Esophagus mucosa (tissue), 1 donor: ENCODE measurements at places on chromosomes 16 and 17. TPM values are rescaled to one million over a fixed set of nuclear protein-coding genes. Genes with fewer than 3 reads are reported as not detected.

GRCh38 chr17:50003911-50004310 is 8.9 kb upstream of the DLX3 start:
- no peak for ATAC-seq

DNA sequence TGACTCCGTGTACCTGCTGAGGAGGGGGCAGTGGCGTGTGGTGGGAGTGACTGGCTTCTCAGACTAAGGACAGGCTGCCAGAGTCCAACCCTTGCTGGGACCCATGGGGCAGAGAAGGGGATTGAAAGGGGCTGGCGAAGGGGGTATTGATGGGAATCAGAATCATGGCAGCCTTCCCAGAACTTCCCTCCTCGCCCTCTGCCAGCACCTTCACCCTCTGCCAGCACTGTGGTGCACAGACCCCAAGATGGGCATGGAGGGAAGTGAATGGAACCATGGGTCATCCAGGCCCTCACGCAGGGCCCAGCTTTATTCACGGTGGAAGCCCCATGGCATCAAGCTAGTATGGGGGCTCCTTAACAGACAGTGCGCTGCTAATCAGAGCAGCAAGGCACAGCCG is 76.8 kb downstream of the IRX5 start:
- ATAC-seq = no peak

DNA sequence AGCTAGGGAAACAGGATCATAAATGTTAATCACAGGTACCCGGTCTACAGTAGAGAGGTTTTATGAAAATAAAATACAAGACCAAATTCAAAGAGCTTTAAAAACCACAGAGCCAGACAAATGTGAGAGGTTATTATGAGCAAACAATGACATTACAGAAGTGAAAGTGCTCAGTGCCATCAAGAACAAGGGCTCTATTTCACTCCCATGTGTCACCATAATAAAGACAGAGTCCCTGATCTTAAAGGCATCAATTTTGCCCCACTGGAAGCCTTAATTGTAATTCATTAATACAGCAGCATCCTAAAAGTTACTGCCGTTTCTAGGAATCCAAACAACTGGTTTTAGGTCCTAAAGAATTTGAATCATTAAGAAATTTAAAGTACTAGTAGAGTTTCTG is 43.7 kb upstream of the CDRT4 start:
- ATAC-seq = no peak

DNA sequence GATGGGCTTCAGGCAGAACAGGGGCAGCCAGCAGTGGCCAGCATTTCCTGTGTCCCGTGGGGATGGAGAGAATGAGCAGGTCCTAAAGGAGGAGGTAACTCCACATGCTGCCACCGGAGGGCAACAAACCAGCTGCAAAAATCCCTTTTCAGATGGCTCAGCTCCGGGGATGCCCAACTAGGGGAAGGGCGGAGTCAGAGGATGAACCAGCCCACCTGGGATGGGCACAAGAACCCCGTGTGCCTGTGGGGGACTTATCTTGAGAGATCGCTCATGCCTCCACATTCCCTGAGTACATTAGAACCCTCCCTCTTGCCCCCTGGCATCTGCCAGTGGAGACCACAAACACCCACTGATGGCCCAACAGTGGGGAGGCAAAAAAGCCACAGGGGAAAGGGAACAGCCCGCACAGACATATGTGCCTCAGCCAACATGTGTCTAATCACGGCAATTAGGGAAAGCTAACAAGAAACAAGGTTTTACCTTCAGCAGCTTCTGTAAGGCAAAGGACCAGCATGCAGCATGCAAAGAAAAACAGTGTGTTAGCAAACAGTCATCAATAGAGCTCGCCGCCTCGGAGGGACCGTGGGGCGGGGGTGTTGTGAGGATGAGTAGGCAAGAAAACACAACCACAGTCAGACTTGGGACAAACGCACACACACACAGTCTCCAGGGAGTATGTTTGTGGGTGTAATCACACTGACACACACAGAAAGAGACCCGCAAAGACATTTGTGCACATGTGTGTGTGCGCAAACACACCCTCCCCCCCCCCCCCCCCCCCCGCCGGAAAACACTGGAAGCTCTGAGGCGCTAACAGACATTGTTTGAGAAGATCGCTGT is 64.0 kb downstream of the MYO18A start:
- no peak for ATAC-seq

MYH8 gene
- not detected for total RNA-seq

DNA sequence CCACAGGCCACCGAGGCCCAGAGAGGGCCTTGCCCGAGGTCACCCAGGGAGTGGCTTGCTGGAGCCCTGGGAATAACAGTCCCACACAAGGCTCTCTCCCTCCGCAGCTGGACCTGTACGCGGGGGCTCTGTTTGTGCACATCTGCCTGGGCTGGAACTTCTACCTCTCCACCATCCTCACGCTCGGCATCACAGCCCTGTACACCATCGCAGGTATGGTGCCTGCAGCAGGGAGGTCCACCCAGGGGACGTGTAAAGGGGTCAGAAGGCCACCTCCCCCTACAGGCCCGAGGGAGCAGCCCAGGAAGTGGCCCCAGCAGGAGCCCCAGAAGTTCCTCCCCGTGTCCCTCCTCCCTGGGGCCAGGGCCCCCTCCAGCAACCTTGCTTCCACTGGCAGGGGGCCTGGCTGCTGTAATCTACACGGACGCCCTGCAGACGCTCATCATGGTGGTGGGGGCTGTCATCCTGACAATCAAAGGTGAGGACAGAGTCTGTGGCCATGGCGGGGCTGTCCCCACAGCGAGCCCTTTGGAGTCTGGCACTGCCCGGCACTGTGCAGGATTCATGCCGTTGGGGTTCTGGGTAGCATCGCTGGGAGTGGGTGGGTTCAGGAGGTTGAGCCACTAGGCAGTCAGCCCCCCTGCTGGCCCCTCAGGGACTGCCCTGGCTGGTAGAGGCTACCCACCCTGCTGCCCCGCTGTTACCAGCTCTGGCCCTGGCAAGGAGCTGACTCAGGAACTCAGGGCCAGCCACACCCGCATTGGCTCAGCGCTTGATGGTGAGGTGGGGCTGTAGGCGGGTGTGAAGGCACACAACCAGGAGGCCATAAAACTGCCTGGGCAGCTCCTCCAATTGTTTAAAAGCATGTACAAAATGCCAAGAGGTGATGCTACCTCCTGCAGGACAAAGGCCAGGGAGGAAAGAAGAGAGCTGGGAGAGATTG is 17.3 kb downstream of the SLC5A10 start:
- ATAC-seq = peak; percentile 74
